ENCODE measurements at places on chromosomes 6 and 20.

DNA sequence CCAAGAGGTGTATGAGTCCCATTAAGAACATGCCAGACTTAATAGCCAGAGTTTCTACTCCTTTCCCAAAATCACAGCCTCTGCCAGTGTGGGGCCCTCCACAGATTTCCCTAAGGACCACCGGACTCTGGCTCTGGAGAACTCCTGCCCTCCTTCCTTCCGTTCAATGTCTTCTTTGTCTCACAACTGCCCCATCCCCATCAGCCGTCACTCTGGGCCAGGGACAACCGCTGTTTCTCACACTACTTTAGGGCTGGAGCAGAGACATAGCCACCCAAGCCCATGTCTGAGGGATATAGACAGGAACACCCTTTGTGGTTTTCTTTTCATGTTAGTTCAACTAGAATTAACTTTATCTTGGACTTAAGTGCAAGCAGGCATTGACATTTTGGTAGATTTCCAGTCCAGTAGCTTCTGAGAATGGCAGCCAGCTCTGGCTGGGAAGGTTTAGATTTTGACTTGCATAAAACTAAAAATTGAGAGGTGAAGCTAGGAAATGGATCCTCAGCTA is 6.7 kb upstream of the ACSS1 start:
- DNase-seq: no peak

DNA sequence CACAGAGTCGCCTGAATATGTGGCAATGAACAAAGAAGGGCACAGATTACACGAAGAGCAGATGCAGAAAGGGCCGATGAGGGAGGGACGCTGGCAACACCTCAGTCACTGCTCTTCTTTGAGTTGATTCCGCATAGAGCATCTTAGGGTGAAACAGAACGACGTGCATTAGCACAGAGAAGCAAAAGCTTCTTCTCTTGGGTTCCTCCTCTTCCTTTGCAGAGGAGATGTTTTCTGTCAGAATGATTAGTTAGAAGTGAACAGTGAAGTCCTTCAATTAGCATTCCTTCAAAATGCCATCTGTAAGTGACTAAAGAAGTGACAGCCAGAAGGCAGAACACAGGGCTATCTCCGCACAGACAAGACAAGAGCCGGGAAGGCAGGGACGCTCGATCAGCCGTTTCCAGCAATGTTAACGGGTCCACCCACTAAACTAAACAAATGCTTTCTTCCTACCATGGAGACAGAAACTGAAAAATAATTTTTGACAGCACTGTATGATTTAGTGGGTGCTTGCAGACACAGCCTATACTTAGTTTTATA is 219.8 kb upstream of the AGPAT4 start:
- no peak for DNase-seq

DNA sequence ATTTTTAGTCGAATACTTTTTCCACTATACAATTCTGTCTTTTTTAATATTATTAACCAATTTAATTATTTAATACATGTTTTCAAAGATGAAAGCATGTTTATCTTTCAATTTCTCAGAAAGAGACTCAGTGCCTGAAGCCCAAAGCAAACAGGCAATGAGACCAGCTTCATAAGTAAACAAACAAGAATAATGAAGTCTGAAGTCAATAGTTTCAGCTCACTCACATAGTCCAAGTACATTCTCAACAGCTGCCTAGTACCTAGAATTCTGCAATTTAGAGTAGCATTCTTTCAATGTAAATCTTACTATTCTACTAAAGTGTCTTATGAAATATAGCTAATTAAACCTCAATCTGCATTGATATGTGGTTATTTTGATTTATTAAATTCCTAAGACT is 626.5 kb upstream of the NRSN1 start:
- no peak for DNase-seq

DNA sequence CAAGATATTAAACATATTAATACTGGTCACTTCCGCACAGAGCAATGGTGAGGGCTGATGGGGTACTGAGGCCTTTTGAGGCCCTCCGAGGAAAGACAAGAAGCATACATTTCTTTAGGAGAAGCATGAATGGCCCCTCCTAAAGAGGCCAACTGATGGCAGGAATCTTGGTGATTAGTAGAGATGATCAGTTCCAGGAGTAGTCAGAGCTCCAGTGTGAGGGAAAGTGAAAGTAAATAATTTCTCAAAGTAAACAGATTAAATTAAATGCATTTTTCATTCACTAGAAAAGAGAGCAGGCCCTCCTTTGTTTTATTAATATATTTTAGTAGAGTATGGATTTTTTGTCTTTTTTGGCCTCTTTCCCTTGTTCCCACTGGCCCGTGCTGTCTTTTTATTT is 38.2 kb downstream of the NOX3 start:
- DNase-seq: no peak

DNA sequence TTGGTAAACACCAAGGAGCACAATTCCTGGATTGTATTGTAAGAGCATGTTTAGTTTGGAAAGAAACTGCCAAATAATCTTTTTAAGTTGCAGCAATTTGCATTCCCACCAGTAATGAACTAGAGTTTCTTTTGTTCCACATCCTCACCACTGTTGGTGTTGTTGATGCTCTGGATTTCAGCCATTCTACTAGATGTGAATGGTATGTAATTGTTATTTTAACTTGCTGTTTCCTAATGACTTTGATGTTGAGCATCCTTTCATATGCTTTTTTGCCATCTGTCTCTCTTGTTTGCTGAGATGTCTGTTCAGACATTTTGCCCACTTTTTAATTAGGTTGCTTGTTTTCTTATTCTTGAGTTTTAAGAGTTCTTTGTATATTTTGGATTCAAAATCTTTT is 1654.1 kb downstream of the GRIK2 start:
- no peak for DNase-seq

DNA sequence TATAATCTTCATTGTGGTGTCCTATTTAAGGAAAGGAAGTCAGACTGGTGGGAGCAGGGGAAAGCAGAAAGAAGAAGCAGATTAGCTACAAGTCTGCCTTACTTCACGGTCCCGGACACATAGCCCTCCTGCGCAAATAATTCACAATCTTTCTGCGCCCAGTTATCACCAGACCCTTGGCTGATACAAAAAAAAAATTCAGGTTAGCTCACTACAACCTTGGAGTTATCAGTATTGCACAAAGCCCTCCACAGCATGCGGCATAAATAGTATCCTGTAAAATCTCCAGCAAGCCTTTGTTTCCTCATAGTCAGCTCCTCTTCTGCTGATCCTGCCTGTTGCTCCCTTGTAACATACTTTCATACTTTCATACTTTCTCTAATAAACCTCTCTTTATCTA is 148.6 kb upstream of the FUT9 start:
- no peak for DNase-seq

DNA sequence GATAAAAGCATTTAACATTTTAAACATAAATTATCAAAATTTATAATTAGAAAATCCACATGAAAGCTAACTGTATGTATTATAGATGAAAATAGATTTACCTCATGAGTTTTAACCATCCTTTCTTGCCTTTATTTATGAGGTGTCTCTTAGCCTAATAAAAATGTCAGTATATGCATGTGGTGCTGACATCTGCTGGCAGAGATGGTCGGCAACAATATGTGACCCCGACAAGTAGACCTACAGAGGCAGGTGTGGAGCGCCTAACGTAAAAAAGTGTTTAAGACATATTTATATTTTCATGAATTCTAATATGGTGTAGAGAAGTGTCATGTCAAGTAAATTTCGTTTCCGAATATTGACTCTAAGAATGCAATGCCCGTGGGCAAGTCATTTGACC is 149.0 kb upstream of the FUT9 start:
- DNase-seq: no peak

- DNase-seq: no peak
Measured at GRCh38 chr6:628766-629165, 28.1 kb downstream of the HUS1B start.

DNA sequence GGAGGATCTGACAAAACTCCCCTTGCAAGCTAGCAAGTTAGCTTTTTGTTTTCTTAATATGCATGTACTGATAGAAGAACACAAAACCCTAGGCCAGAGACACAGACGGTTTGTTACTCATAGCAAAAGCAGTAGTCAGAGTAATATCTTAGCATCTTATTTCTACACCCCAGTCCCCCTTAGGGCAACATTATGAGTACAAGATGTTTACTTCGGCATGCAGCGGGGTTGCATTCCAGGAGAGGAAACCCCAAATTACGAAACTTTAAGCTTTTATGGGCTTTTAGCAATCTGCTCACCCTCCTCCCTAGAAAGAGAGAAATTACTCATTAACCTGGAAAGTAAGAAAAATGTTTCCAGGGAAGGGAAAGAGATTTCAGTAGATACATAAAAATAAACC is 1286.9 kb downstream of the EPHA7 start:
- no peak for DNase-seq

DNA sequence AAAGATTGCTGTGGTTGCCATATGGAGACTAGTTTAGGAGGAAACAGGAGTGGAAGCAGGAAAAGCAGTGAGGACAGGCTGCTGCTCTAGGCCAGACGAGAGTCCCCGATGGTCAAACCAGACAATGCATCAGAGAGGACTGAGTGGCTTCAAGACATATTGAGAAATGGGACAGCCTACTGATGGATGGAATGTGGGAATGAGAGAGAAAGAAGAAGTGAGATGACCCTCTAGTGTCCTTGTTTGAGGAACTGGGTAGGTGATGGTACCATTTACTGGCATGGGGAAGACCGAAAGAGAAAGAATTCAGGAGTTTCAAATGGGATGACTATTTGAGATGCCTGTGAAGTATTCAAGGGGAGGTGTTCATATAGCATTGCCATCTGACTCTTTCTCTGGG is 111.8 kb upstream of the LAMP5 start:
- DNase-seq: no peak

GRCh38 chr6:73314577-73315492 is 39.2 kb downstream of the DPPA5 start:
- DNase-seq: no peak

DNA sequence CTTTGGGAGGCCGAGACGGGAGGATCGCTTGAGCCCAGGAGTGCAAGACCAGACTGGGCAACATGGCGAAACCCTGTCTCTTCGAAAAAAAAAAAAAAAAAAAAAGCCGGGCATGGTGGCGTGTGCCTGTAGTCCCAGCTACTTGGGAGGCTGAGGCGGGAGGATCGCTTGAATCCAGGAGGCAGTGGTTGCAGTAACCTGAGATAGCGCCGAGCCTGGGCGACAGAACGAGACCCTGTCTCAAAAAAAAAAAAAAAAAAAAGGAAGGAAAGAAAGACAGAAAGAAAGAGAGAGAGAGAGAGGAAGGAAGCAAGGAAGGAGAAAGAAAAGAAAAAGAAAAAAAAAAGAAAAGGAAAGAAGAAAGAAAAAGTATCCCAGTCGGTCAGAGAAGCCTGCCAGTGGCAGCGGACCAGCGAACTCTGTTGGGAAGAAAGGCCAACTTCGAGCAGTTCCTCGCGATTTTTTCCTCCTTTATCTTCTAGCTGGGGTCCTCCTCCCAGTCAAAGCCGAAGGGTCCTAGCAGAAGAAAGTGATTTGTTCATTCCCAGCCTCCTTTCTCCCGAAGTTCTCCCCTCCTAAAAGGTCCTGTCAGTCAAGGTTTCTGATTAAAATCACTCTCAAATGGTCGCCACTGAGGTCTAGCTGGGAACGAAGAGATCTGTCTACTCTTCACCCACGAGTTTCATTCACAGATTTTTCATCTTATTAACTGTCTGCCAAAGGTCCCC is 2.4 kb upstream of the SYCP2L start:
- no peak for DNase-seq

- DNase-seq: no peak
Measured at GRCh38 chr6:112013051-112013450, 40.9 kb upstream of the CCN6 start.

GRCh38 chr20:19995220-19995863 is 21.8 kb upstream of the NAA20 start:
- DNase-seq: no peak

Measured in cortex of kidney (tissue), 1 donor.